IgD-negative memory B cell (primary cell): ENCODE measurements at places on chromosomes 7 and 10. TPM values are rescaled to one million over a fixed set of nuclear protein-coding genes. Genes with fewer than 3 reads are reported as not detected.

GDF10 gene
- not detected for polyA plus RNA-seq

CALML3 gene
- not detected for polyA plus RNA-seq

ENTPD1 gene
- polyA plus RNA-seq = 48.0 TPM

KIAA1217 gene
- polyA plus RNA-seq = not detected

FAM149B1 gene
- polyA plus RNA-seq = 5.5 TPM

PPP1R9A gene
- polyA plus RNA-seq = 2.2 TPM

FAM200A gene
- polyA plus RNA-seq = 4.5 TPM

SPDYE11 gene
- polyA plus RNA-seq = 0.19 TPM

ASL gene
- 21.8 TPM for polyA plus RNA-seq

RPP38 gene
- 34.0 TPM for polyA plus RNA-seq

PIK3CG gene
- 27.7 TPM for polyA plus RNA-seq

NUTM2B gene
- 0.21 TPM for polyA plus RNA-seq

RSU1 gene
- polyA plus RNA-seq = 86.8 TPM

TEX47 gene
- polyA plus RNA-seq = not detected

MSS51 gene
- polyA plus RNA-seq = 0.35 TPM

MKI67 gene
- 0.59 TPM for polyA plus RNA-seq

RBM20 gene
- not detected for polyA plus RNA-seq

MEPCE gene
- polyA plus RNA-seq = 19.8 TPM

CTBP2 gene
- 0.50 TPM for polyA plus RNA-seq

COX15 gene
- 41.7 TPM for polyA plus RNA-seq

IGF2BP3 gene
- polyA plus RNA-seq = 5.4 TPM

HOGA1 gene
- not detected for polyA plus RNA-seq

CLEC5A gene
- polyA plus RNA-seq = not detected

MCM10 gene
- not detected for polyA plus RNA-seq

NPY gene
- 0.80 TPM for polyA plus RNA-seq

NUPR2 gene
- polyA plus RNA-seq = not detected

UCN3 gene
- not detected for polyA plus RNA-seq

SFTPA2 gene
- polyA plus RNA-seq = not detected

FXYD4 gene
- polyA plus RNA-seq = not detected

GRM3 gene
- not detected for polyA plus RNA-seq

SPRN gene
- polyA plus RNA-seq = 0.40 TPM

HTR5A gene
- not detected for polyA plus RNA-seq

MRM2 gene
- 67.8 TPM for polyA plus RNA-seq

GPR26 gene
- polyA plus RNA-seq = not detected

SFTPA1 gene
- not detected for polyA plus RNA-seq

PAPSS2 gene
- polyA plus RNA-seq = 0.13 TPM

ATOH7 gene
- not detected for polyA plus RNA-seq

CREB3L2 gene
- 4.9 TPM for polyA plus RNA-seq

DUS4L gene
- polyA plus RNA-seq = 5.9 TPM

VPS37D gene
- 0.39 TPM for polyA plus RNA-seq

CREM gene
- polyA plus RNA-seq = 18.5 TPM

SORCS1 gene
- polyA plus RNA-seq = not detected
